ENCODE measurements at places on chromosomes 4 and X.

GRCh38 chr4:37451656-37452055, 207.1 kb downstream of the NWD2 start:
- DNase-seq: no peak

GRCh38 chr4:54548098-54548620, 109.6 kb upstream of the KIT start:
- DNase-seq: no peak

GRCh38 chr4:154189346-154189745, 302.3 kb downstream of the DCHS2 start:
- DNase-seq: no peak

GRCh38 chr4:118994030-118994429, 105.4 kb downstream of the SYNPO2 start:
- DNase-seq: no peak

- DNase-seq: no peak
Measured at GRCh38 chrX:10989386-10989785, 121.7 kb upstream of the HCCS start.

DNA sequence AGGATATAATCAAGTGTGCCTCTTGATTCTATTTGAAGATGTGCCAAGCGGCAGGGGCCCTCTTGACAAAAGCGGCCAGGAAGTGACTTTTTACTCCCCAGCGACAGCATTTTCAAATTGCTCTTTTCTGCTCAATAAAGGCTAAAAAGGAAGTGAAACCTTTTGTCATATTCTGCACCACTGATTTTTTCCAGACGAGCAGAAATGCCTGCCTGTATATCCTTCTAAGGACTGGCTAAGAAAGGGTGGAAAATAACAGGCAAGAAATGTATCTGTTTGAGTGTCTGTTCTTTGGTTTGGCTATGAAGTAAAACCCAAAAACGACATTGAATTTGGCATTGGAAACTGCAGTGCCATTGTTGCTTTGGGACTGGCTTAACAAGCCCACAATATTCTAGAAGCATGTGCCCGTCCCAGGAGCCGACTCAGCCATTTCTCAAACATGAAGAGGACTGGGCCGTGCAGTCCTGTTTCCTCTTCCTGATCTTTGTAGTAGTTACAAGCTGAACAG, 25.4 kb downstream of the TMSB4X start:
- no peak for DNase-seq

GRCh38 chr4:143294710-143295275, 41.9 kb upstream of the GAB1 start:
- DNase-seq: no peak

- DNase-seq: no peak
Measured at GRCh38 chrX:18286322-18286831, 65.7 kb upstream of the BEND2 start.

GRCh38 chr4:26173619-26174018, 147.2 kb upstream of the RBPJ start:
- DNase-seq: no peak

- DNase-seq: no peak
Measured at GRCh38 chrX:153055871-153056749, at the start of gene PNMA3. TSS of gene PNMA3 (plus strand) at chrX:153056470. CDS start at chrX:153057056, 586 bp downstream.
